ENCODE measurements at places on chromosomes 16 and 17.

GRCh38 chr16:68760671-68761275 is 23.7 kb downstream of the CDH1 start:
- peak; percentile 80 for DNase-seq

DNA sequence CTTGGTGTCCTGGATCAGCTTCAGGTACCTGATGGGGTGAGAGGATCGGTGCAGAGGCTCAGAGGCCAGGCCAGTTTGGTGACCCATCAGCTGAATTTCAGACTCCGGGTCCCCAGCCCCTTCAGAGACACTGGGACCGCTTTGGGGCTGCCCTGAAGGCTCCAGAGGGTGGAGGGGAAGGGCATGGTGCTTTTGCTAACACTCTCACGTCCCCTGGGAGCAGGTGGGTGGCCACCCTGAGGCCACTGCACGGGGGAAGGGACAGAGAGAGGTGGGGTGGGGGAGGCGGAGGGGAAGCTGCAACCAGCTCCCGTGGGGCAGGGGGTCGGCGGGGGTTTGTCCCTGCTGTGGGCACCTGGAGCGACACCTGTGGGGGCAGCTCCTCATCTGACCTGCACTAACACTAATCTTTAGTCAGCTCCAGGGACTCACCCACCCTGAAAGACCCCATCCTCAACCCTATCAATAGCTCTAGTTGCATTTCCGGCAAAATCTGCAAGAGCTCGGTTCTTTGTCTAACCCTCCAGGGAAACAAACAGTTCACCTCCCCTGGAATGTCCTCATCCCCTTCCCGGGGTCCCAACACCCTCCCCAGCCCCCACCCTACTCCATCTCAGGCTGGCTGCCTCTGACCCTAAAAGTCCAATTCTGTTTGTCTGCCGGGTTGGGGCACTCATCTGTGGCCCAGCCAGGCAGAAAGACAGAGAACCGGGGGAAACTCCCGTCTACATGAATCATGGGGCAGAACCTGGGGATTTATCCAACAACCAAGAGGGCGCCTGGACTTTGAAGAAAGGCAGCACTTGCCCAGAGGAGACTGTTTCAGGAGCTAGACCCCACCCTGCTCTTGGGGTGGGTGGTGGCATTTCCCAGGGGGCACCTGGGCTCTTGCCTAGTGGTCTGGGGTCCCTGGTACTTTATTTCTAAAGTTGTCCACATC is 91.9 kb upstream of the CBX4 start:
- DNase-seq = peak; percentile 56

DNA sequence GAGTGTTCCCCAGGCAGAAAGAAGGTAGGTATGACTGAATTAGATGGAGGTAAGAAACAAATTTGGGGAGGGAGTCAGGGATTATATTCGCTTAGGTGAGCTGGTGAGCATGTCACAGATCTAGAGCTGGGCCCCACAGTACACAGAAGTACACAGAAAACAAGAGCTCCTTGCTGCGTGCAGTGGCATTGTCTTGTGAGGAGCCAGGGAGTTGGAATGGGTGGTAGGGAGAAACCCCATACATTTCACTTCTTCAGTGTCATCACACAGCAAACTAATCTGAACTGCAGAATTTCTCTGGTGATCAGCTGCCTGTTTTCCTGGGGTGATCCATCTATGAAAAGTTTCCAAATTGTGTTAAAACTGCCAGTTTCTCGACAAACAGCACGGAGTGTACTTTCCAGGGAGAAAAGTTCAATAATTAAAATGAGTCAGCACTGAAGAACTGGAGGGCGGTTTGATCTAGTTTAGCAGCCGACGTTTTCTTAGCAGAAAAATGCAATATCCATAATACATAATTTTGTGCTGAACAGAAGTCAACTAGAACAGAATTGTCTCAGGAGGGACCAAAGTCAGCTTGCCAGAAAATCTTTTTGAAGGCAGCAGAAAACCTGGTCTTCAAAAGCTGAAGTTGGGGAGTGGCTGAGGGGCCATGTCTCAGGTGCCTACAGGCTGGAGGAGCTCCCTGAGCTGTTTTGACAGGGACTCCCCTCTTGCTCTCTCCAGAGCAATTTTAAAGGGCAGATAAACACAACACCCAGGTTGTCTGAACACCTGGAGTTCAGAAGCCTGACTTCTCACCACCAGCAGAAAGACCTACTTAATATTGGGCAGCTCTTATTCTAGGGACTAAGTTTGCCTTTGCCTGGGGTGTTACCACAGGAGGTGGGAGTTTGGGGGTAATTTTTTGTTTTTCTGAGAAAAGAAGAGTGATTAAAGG is 448.6 kb downstream of the CA10 start:
- DNase-seq = no peak

- DNase-seq = no peak
Observed at GRCh38 chr16:441447-441846, 16.0 kb downstream of the RAB11FIP3 start.
